ENCODE measurements at places on chromosomes 5 and 9. TPM values are rescaled to one million over a fixed set of nuclear protein-coding genes. Genes with fewer than 3 reads are reported as not detected.

NR2F1 gene
- total RNA-seq, result 4.3 TPM

SEPTIN8 gene
- 106 TPM for total RNA-seq

- no peak overlapping the region for H3K27ac ChIP-seq
- H3K4me3 ChIP-seq, result no peak overlapping the region
- H3K36me3 ChIP-seq, result no peaks in the 10 kb centered on the region
- no peaks in the 10 kb centered on the region for H3K27me3 ChIP-seq
Observed at GRCh38 chr5:52760695-52761366, 26.9 kb upstream of the ITGA1 start.

GRCh38 chr9:29769019-29769418, 2195.7 kb upstream of the C9orf72 start:
- no peaks in the 10 kb centered on the region for H3K27me3 ChIP-seq
- no peaks in the 10 kb centered on the region for H3K36me3 ChIP-seq
- H3K4me3 ChIP-seq, result no peak overlapping the region

- peak; percentile 95 for DNase-seq
- H3K27ac ChIP-seq, result peak overlapping the region; percentile 83
- H3K27me3 ChIP-seq, result no peaks in the 10 kb centered on the region
- H3K36me3 ChIP-seq, result no peaks in the 10 kb centered on the region
Observed at GRCh38 chr5:75640395-75640794, 29.1 kb downstream of the ANKDD1B start.

GRCh38 chr5:61402244-61402823, 70.3 kb downstream of the ZSWIM6 start:
- H3K27me3 ChIP-seq, result no peaks in the 10 kb centered on the region
- no peak overlapping the region for H3K4me3 ChIP-seq
- H3K27ac ChIP-seq, result no peak overlapping the region
- H3K36me3 ChIP-seq, result no peaks in the 10 kb centered on the region
- DNase-seq, result no peak
- peaks cover 16% of the 10 kb centered on the region for H3K4me1 ChIP-seq

GRCh38 chr5:41156739-41157138, 56.6 kb downstream of the C6 start:
- no peaks in the 10 kb centered on the region for H3K27me3 ChIP-seq
- H3K27ac ChIP-seq, result no peak overlapping the region
- no peak overlapping the region for H3K4me3 ChIP-seq
- peaks cover 2% of the 10 kb centered on the region for H3K4me1 ChIP-seq
- no peaks in the 10 kb centered on the region for H3K36me3 ChIP-seq
- peak; percentile 42 for DNase-seq

DNA sequence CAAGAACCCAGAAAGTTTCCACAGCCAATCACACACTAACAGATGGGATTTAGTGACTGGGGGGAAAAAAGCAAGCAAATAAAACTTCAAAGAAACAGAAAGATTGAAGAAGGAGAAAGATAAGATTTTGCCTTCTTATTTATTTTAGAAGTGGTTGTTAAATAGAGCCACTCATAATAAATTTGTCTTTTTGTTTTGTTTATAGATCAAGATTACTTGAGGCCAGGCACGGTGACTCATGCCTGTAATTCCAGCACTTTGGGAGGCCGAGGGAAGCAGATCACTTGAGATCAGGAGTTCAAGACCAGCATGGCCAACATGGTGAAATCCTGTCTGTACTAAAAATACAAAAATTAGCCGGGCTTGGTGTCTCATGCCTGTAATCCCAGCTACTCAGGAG, 94.9 kb upstream of the RANBP3L start:
- H3K36me3 ChIP-seq, result no peaks in the 10 kb centered on the region
- no peaks in the 10 kb centered on the region for H3K4me1 ChIP-seq
- peak; percentile 39 for DNase-seq

DNA sequence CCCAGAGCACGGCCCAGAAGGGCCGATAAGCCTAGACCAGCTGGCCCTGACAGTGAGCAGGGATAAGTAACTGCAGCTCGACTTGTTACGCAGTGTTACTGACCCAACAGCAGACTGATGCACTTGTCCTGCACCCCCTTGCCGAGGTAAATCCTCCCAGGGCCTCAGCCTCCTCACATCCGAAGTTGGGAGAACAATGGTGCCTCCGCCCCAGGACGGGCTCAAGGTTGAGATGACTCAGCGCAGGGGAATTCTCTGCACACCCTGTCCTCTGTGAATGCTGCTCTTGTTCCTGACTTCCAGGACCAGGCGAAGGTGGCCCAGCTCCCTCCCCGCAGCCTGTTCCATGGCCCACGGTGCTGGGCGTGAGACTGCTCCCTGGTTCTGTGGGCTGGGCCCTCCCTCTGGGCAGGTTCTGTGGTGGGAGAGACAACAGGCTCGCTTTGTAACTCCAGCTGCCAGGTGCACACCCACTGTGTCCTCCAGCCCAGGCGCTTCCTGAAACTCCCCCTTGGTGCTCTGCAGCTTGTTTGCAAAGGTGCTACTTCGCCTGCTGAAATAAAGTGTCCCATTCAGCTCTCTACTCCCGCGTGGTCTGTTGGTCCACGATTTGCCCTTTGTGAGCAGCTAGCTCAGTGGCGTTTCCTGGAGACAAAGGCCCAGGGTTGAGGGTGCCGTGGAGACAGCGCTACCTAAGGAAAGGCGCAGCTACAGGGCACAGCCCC, 40.1 kb upstream of the SLC6A19 start:
- H3K27me3 ChIP-seq, result peaks cover 13% of the 10 kb centered on the region
- H3K4me3 ChIP-seq, result no peak overlapping the region
- no peaks in the 10 kb centered on the region for H3K36me3 ChIP-seq
- no peak for DNase-seq
- no peaks in the 10 kb centered on the region for H3K4me1 ChIP-seq

- H3K4me1 ChIP-seq, result no peaks in the 10 kb centered on the region
- H3K36me3 ChIP-seq, result peaks cover 8% of the 10 kb centered on the region
- no peak overlapping the region for H3K4me3 ChIP-seq
- DNase-seq, result no peak
- H3K27ac ChIP-seq, result no peak overlapping the region
Observed at GRCh38 chr5:169869066-169869465, 111.2 kb downstream of the INSYN2B start.

GRCh38 chr5:176364765-176365350, 429 bp upstream of the ARL10 start:
- no peak overlapping the region for H3K27ac ChIP-seq
- no peaks in the 10 kb centered on the region for H3K27me3 ChIP-seq
- peaks cover 18% of the 10 kb centered on the region for H3K4me1 ChIP-seq
- no peak for DNase-seq
